ENCODE measurements at places on chromosomes 5 and 9.

- peak; percentile 30 for DNase-seq
Observed at GRCh38 chr5:34587355-34588241, 68.5 kb upstream of the RAI14 start.

DNA sequence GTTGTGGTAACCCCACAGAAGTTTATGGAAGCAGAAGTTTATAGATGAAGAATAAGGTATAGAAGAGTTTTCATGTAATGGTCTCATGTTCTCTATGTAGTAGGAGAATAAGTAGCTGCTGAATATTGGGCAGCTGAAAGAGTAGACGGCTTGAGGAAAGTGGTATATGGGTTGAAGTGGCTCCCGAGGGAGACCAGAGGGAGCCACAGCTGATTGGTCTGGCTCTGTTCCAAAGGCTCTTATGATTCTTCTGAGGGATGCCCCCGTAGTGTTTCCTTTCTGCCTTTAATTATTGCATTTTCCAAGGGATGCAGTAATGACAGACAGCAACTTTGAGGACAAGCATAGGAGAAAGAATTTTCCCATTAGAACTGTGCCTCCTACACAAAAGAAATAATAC is 30.1 kb upstream of the TENT2 start:
- DNase-seq, result no peak

GRCh38 chr5:61622156-61622555 is 290.1 kb downstream of the ZSWIM6 start:
- no peak for DNase-seq

GRCh38 chr5:161600156-161600555 is 53.6 kb upstream of the GABRB2 start:
- DNase-seq, result no peak

DNA sequence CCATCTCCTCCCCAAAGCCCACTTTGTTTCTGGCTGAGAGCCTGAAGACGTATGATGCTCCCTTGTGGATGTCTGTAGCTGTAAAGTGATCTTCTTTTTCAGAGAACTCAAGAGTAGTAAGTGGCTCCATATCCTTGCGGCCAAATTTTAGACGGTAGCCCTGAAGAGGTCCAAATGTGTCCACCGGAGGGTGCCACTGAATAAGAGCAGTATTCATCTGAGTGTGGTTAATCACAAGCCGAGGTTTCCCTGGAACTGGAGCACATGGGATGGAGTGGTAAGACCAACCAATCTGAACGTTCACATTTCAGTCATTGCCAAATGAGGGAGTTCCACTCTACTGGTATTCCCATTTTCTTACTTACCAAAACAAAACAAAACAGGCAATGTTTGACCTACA is 686.5 kb upstream of the DMAC1 start:
- no peak for DNase-seq

GRCh38 chr5:177964471-177964870 is 31.6 kb downstream of the PROP1 start:
- no peak for DNase-seq

GRCh38 chr5:159098603-159099436 is 896 bp downstream of the EBF1 start:
- DNase-seq, result no peak

GRCh38 chr5:75491621-75492020 is 19.8 kb downstream of the CERT1 start:
- no peak for DNase-seq

- no peak for DNase-seq
Observed at GRCh38 chr5:172004824-172005237, 1.6 kb downstream of the FBXW11 start.

- no peak for DNase-seq
Observed at GRCh38 chr5:93904917-93905316, 163.5 kb upstream of the POU5F2 start.

DNA sequence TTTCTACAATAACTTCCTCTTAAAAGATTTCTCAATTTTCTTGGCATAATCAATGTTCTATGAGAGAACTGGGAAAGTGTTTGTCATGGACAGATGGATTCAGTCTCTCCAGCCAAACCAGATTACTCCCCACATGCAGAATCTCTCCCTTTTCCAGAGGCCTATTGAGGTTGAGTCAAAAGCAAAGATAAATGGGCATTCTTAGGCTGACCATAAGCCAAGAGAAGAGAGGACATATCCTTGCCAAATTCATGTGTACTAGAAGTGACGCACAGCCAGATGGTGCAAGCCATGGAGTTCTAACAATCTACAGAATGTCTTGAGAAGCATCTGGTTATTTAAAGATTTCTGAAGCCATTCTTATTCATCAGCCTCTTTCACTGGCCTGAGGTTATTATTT is 2115.0 kb downstream of the MAT2B start:
- no peak for DNase-seq

DNA sequence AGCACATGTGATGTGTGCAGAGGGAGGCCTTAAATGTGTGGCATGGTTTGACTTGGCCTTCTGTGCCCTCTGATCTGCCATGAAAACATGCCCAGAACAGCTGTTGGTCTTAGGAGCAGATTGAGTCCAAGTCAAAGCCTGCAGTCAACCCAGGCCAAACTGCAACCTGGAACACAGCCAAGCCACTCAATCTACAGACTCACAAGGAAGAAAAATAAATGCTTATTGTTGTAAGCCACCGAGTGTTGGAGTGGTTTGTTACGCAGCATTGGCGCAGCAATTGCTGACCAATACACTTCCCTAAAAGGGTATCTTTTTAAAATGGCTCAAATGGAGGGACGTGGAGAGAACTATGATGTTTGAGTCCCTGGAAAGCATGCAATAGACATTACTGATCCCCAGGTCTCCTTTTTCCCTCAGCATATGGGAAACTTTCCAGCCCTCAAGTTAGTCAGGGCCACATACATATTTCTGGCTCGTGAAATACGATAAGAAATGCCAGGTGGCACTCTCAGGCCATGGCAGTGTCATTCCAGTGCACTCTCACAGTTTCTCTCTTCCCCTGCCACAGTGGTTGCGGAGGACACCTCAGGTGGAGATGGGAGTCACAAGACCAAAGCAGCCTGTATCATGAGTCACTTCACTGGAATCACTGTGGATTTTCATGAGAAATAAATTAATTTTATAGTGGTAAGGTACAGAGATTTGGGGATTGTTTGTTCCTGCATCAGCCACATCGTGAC is 168.0 kb upstream of the ZNF618 start:
- no peak for DNase-seq

GRCh38 chr9:92911511-92912475 is 34.0 kb upstream of the ZNF484 start:
- DNase-seq, result no peak

GRCh38 chr5:84191281-84191680 is 193.4 kb downstream of the EDIL3 start:
- DNase-seq, result no peak

DNA sequence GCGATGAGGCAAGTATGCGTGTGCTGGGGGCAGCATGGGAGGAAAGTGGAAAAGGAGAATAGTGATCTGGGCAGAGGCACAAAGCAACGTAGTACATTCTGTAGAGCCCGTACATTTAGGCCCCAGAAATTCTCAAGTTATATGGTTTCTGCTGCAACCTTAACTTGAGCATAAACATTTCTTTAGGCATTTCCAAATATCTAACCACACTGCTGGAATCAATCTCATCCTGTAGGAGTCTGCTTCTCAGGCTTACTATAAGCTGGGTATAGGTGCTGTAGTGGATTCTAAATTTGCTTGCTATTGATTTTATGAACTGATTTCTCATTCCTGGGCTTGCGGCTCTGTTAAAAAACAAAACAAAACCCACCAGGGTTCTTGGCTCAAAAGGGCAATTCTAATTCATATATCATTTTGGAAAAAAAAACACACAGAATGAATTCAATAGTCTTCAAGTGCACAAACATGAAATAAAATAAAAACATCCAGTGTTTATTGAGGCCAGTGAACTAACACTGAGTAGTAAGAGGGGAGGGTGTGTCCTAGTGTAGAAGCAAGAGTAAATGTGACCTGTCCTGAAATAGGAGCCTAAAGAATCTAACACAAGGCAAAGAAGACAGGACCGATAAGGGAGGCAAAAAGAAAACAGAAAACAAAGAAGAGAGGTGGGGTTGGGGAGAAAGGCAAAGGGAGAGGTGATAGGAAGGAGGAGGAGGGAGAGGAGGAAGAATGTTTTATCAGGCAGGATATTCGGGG is 145.5 kb upstream of the LHFPL2 start:
- no peak for DNase-seq

DNA sequence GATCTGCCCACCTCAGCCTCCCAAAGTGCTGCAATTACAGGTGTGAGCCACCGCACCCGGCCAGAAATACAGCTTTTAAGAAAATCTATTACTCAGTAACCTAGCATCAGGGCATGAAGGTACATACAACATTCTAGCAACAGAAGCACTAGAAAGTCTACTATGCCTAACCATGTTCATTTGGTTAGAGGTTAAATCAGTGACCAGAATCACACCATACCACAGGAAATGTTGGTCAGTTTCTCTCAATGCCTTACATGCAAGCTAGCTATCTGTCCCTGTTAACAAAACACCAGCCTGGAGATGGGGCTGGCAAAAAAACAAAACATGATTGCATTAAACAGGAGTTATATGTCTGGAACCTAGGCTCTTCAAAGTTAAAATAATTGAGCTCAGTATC is 104.1 kb downstream of the STRBP start:
- DNase-seq, result no peak

DNA sequence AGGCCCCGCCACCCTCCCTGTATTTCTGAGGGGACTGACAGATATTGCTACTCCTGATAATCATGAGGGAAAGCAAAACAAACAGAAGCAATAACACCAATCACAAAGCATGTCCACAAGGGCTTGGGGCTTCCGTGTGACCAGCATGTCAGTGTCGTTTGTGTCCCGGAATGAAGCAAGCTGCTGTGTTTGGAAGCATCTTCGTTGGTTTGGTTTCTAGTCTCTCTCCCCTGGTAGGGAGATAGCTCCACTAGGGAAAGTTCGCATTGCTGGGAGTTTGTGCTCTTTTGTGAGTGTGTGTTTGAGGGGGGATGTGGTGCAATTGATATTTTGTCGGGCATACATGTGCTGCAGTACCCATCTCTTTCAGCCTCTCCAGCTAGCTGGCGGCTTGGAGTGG is 1.4 kb downstream of the GRIA1 start:
- DNase-seq, result no peak

GRCh38 chr5:31807789-31808540 is 169.0 kb downstream of the PDZD2 start:
- no peak for DNase-seq

GRCh38 chr9:74953235-74953751 is 581 bp upstream of the C9orf40 start:
- no peak for DNase-seq

DNA sequence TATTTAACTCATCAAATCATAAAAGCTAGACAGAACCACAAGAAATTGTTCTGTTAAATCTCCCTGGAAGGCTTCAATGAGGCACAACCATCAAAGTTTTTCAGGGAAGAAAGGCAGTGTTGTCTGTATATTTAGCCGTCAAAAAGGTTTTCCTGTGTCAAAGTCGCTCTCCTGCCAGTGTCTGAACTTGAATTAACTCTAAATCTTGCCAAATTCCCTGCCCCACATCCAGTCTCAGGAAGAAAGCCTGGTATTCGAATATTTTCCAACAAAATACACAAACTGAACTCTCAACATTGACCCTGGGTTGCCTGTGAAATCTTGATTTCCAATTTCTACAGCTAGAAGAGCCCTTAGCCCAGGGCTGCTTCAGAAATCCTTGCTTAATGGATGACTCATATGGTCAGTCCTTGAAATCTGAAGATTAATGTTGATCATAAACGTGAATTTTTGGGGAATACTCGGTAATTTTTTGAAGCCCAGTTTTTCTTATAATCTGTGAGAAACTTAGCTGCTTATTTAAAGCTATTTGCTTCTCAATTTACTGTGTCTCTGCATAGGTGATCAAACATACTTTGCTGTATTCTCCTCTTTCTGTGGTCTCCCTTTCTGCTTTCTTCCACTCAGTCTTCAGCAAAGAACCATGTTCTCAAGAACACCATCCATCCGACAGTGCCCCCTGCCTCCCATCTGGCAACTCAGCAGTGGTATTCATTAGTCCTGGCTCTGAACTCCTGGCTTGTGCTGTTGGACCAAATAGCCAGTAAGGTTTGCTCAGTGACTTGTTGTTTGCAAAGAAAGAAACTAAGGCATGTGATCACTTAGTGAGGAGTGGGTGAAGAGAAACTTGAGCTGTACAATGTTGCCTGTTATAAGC is 58.9 kb downstream of the NREP start:
- no peak for DNase-seq

- peak; percentile 70 for DNase-seq
Observed at GRCh38 chr9:128034821-128035652, 32.1 kb downstream of the NAIF1 start.

DNA sequence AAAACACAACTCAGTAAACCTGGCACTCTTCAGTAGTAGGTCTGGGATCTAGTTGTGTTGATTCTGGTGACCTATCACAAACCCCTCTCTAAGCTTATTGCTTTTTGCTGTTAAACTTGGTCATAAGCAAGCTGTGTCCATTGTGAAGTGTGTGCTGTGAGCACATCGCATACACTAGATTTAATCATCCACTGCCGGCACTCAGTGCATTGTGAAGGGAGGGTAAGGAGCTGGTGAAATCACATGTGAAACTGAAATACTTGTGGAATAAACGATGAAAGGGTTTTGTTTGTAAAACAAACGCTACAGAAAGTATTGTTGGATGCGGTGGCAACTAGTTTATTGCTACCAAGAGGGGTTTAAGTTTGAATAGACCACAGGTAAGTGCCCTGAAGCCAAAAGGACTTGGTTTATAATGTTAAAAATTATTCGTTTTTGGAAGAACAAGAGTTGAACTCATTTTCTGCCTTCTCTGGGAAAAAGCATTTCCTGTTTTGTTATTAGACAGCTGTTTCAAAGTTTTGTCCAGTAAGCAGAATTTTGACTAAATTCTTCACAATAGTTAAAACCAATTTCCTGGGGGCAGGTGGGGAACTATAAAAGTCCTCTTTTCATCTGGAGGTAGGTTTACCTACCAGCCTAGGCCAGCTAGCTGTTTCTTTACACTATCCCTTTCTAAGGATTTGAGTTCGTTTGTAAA is 24.6 kb downstream of the TJP2 start:
- DNase-seq, result no peak

DNA sequence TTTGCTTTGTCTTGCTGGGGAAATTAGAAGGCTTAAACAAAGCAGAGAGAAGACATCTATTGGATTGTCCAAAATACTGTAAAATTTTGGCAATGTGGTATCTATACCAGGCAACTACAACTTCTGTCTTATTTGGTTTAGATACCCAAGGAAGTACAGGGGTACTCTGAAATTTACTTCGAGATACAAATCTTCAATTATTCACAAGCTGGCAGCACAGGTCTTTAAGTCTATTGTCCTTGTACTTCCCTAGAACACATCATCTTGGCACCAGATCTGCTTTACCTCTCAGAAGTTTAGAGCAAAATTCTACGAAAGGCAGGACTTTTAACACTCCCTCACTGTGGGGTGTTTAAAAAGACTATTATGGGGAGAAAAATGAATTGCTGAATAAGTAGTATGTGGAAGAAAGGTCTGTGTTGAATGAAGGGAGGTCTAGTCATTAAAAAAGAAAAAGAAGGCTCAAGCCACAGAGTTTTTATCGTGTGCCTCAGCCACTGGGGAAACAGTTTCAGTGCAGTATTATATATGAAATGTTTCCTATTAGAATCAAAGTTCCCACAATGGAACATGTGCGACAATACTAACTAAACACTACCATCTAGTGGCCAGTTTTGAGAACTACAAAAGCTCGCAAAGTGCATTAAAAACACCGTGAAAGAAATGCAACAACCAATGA is 93.7 kb downstream of the PDE4D start:
- no peak for DNase-seq
